ENCODE measurements at places on chromosomes 6 and 20.

DNA sequence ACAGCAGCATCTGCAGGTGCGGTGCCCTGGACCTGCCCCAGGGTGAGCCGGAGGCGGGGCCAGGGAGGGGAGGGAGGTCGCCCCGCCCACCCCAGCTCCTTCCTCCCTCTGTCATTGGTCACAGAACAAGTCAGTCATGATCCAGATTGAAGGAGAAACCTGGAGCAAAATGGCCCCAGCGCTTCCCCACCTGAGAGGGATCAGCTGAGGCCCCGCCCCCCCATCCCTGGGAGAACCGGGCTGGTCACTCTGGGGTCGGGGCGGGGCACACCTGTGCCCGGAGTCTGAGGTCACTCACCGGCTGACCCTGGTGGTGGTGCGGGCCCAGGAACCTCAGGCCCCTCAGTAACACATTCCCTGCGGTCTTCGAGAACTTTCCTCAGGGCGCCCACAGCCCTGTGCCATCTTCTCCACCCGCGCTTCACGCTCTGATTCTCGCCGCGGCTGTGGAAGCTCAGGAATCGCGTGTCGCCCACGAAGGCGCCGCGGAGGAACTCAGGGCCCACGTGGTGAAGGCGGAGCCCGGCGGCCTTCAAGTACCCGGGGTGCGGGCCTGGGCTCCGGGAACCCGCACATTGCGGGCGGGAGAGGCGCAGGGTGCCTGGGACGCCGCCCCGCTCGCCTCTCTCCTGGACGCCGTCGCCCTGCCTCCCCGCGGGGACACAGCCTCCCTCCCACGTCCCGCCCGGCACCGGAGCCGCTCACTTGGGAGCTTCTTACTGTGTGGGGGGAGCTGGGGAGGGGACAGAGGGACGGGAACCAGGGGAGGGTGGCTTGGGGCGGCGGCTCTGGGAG is 36.4 kb upstream of the HLA-C start:
- peak; percentile 52 for DNase-seq

DNA sequence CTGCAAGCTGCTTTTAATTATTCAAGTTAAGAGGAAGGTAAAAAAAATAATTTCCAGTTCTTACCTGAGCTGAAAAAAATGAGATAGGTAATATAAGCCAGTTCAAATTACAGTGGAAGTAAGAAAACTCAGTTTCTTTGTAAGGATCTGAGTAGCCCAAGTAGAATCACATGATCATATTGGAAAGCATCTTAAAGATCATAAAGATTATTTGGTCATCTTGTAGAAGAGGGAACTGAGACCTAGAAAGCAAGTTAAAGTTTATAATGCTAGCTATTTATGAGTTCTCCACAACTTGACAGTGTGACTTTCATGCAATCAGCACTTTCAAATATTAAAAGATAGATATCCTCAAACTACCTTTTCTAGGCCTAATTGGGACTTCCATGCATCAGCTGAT is 80.5 kb downstream of the FARS2 start:
- DNase-seq: no peak

DNA sequence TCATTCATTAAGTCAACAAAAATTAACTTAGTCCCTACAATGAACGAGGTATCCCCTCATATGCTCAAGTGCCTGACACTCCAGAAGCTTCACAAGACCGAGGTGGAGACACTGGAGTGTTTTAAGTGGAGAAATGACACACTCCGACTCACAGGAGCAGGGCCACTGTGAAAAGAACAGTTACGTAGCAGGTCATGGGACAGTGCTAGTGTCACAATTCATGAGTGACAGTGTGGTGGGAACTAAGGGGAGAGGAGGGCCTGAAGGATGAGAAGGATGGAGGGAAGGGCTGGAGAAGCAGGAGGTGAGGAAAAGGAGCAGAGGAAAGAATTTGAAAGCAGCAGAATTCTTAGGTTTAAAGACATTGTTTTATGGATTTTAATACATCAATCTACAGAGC is 1.3 kb upstream of the HLA-A start:
- DNase-seq: no peak

DNA sequence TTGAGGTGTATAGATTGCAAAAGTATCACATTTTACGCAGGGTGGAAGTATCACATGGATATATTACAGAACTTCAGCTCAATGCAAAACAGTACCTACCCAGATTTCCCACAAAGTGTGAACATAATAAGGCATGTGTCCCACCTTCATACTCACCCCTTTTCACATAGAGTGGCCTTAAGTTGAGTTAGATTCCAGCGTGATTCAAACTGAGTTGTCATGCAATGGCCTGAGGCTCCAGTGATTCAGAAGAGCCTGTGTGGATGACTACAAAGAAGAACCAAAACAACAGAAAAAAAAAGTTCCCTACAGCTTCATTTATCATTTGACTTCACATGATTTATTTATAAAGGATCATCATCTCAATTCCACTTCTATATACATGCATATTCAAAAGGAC is 309.7 kb downstream of the SLC35F1 start:
- no peak for DNase-seq

DNA sequence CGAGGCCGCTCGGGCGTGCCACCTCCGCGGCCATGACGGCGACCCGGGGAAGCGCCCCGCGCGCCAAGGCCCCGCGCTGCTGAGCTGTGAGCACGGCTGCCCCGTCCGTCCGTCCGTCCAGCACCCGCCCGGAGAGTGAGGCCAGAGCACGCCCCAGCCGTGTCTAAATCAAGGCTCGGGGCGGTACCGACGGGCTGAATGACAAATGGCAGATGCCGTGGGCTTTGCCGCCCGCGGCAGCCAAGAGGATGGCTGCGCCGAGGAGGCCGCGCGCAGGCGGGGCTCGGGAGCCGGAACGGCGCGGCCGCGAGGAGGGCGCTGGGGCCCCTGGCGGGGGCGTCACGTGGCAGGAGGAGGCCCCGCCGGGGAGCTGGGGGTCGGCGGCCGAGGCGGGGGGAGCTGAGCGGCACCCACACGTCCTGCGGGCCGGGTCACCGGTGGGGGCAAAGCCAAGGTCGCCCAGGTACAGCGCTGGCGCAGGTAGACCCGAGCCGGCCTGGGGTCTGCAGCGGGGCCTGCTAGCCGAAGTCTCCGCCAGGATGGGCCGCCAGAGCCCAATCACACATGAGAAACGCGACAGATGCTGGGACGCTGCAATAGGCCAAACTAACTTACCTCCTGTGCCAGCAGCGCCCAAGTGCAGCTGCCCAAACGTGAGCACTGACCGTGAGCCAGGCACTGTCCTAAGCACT is at the start of gene PLAGL1:
Gene PLAGL1, minus strand, starts transcription at position 140 of the 692 bp plus-strand sequence. CDS start 60,123 bp downstream, outside the sequence.
- DNase-seq: no peak

DNA sequence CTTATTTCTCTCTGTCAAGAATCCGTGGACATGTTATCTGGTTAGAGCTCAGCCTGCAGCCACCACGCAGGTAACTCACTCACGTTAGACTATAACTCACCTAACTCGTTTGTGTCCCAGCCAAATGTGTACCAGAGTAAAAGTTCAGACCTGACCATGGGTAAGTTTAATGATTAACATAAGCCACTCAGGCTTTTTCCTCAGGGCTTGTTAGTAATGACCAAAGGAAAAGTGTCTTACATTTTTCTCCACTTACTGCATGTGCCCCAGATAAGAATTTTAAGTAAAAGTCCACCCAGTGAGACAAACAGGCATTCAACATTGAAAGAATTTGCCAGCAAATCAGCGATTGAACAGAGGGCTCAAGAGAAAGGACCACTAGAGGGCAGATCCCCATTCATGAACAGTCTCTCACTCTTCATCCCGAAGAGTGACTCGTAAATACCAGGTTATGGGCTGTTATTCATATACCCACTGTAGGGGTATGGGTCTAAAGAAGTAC is at the start of gene PKHD1:
Gene PKHD1, minus strand, starts transcription at position 116 of the 502 bp plus-strand sequence. CDS start 2,680 bp downstream, outside the sequence.
- DNase-seq: no peak

DNA sequence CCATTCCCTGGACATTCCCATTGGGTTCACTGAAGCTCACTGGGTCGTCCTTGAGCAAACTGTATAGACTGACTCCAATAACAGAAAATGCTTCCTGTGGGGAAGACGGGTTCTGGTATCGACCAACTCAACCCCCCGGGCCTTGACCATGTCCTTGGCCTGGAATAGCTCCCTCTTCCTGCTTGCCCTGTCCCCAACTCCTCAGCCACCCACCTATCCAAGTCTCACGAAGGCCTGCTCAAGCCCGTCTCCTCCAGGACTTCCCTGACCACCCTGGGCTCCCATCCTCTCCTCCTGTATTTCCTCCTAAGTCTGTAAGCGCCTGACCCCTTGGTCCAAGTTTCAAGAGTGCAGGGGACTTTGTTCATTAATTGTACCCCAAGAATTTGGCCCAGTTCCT is 2.8 kb upstream of the HMGA1 start:
- no peak for DNase-seq

GRCh38 chr6:97465877-97466561 is 183.0 kb upstream of the MMS22L start:
- no peak for DNase-seq

- no peak for DNase-seq
Measured at GRCh38 chr6:155830531-155830930, 374.9 kb upstream of the NOX3 start.

GRCh38 chr20:20668639-20669038 is 43.8 kb downstream of the RALGAPA2 start:
- no peak for DNase-seq

GRCh38 chr6:37503309-37503965 is 3.7 kb upstream of the CCDC167 start:
- no peak for DNase-seq

- DNase-seq: no peak
Measured at GRCh38 chr6:122821095-122821494, 32.0 kb downstream of the SMPDL3A start.

DNA sequence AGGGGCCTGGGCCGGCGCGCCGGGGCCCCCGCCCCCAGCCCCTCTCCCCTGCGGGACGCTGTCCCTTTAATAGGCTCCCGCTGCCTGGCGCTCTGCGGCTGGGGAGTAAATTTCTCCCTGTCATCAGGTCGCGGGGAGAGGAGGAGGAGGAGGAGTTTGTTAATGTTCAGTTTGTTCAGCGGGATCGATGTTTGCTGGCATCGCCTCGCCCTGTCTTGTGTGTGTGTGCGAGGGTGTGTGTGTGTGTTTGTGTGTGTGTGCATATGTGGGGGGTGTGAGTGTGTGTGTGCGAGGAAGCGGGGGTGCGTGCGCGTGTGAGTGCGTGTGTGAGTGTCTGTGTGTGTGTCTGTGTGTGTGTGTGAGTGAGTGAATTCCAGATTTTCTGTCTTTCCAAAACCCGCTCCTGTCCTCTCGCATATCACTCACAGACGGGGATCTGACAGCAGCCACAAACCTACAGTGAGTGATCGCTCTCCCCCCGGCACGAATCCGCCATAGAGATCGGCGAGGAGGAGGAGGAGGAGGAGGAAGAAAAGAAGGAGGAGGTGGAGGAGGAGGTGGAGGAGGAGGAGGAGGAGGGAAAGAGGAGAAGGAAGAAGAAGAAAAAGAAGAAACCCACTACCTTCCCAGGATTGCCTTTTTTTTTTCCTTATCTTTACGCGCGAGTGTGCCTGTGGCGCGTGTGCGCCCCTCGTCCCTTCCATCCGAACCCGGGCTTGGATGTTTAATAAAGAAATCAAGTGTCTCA is at the start of gene TSHZ2:
Gene TSHZ2, plus strand, starts transcription at position 169 of the 748 bp plus-strand sequence. CDS start 936 bp downstream, outside the sequence.
- DNase-seq: peak; percentile 20

GRCh38 chr6:14467591-14467990 is 350.0 kb downstream of the CD83 start:
- DNase-seq: no peak

DNA sequence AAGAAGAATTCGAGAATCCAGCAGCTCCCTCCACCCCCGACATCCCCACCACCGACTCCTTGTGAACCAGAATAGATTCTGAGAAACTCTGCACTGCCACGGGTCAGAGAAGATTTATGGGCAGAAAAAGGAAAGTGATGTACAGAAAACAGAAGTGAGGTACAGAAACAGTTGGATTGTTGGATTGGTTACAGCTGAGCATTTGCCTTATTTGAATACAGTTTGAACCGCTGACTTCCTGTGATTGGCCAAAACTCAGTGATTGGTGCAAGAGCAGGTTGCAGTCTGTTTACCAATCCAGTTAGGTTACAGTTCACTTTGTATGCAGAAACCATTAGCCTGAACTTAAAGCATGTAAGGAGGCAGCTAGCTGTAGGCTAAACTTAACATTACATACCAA is 131.2 kb upstream of the HDDC2 start:
- no peak for DNase-seq

GRCh38 chr6:162108041-162108440 is 619.5 kb downstream of the PRKN start:
- DNase-seq: no peak

GRCh38 chr20:57195469-57196100 is 70.9 kb downstream of the BMP7 start:
- DNase-seq: no peak

DNA sequence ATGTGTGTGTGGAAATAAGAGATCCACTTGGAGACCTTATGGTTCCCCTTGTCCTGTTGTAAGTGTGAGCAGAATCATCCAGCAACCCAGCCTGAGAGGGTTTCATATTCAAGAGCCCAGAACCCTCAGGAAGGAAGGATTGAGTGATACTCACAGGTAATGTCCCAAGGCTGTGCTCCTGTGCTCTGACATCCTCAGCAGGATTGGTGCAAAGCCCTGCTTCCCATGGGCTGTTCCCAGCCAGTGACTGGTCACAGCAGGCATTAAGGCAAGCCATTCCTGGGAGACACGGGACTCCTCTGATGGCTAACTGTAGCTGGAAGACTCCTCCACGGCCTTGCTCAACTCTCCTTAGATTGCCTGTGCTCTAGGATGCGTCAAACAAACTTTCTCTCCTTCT is 33.8 kb upstream of the HLA-G start:
- DNase-seq: no peak

- DNase-seq: peak; percentile 45
Measured at GRCh38 chr6:139161169-139161568, 26.3 kb downstream of the HECA start.

DNA sequence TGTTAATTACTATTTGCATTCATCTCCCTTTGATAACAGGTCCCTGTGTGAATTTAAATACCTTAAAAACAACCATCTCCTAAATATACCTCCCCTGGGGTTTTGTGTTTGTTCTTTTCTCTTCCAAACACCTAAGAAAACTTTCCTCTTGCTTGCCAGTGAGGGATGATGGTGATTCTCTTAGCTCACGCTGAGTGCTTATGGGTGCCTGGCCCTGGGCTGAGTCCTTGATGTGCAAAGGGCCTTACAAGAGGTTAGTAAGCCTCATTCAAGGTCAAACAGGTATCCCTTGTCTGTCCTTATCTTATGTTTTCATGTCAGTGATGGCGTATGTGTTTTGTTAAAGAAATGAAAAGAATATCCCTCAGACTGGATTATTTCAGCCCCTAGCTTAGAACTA is 76.3 kb downstream of the SYCP2L start:
- DNase-seq: no peak

DNA sequence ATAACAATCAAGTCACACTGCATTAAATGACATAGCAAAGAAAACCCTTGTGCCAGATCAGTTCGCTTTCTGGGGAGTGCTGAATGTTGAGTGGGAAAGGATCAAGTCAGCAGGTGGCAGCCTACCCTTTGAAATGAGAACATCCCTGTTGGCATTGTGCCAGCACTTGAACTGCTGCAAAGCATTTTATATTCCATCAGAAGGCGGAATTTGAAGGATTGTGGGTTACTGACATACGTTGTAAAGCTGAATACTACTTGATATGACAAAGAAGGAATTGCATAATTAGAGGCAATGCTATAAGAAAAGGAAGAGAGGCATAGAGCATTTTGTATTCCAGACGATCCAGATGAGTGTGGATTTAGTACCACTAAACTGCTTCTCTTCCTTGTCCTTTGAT is 26.5 kb downstream of the BCKDHB start:
- no peak for DNase-seq

Data from stimulated activated CD4-positive, alpha-beta T cell treated with anti-CD3 and anti-CD28 coated beads, Interleukin-15, amount 100 ng/mL, for 1 hour (primary cell).